ENCODE measurements at places on chromosomes 12 and 14.

- DNase-seq = no peak
Measured at GRCh38 chr12:82728710-82729109, 42.0 kb downstream of the TMTC2 start.

- DNase-seq = no peak
Measured at GRCh38 chr12:32891526-32891925, 5.1 kb downstream of the PKP2 start.

- DNase-seq = no peak
Measured at GRCh38 chr14:39267608-39268005, 33.9 kb downstream of the MIA2 start.

DNA sequence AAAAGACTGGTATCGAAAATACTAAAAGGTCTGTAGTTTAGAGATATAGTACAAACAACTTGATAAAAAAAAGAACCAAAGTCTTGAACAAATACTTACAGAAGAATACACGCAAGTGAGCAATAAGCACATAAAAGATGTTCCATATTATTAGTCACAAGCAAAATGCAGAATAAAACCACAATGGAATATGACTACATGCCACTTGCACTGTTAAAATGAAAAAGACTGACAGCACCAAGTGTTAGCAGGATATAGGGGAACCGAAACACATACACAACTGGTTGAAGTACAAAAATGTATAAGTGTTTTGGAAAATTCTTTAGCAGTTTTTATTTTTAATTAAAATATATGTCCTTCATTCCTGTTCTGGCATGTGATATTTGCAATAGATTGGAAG is 3.6 kb downstream of the CLEC2A start:
- no peak for DNase-seq

GRCh38 chr14:49988080-49988990 is 95.5 kb downstream of the ARF6 start:
- no peak for DNase-seq

DNA sequence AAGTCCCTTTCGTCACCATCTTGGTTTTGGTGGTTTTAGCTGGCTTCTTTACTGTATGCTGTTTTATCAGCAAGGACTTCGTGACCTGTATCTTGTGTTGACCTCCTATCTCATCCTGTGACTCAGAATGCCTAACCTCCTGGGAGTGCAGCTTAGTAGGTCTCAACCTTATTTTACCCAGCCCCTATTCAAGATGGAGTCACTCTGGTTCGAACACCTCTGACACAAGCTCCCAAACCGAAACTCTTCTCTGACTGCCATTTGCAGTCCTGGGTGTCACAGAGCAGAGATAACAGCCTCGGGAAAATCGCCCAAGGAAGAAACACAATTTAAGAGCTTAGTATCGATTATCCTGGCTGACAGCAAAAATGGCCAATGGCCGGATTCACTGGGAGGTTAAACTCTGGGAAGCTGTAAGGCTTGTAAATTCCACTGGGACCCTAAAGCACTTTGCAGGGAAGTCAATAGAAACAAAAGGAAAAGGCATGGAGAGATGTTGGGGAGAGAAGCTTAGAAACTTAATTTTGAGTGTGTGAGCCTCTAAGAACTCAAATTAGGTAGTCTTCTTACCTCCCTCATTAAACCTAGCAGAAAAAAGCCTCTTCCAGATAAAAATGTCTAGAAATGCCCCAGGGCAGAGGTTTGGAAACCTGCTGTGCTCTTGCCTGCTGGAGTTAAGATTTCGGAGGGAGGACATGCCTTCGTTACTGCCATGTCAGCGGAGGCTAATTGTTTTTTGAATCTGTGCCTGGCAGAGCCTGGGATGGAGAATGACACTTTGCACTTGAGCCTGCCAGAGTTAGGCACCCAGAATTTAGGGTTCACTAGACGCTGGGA is 56.5 kb upstream of the RPH3A start:
- no peak for DNase-seq

DNA sequence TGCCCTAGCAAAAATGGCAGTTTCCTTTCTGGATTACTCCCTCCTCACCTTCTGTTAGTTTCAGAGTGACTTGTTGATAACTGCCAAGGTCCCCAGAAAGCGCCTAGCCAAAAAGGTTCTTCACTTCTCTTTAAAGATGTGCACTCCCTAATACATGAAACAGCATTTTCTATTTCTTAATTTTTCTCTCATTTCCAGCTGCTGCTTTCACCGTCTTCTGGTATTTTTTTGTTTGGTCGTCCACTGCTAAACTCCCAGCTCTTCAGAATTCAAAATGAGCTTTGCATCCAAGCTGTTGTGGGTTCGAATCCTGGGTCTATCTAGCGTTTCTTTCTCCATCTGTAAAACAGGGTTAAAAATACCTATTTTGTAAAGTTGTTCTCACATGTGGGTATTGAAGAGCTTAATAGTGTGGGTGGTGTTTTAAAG is 397 bp upstream of the BORCS5 start:
- DNase-seq = no peak

DNA sequence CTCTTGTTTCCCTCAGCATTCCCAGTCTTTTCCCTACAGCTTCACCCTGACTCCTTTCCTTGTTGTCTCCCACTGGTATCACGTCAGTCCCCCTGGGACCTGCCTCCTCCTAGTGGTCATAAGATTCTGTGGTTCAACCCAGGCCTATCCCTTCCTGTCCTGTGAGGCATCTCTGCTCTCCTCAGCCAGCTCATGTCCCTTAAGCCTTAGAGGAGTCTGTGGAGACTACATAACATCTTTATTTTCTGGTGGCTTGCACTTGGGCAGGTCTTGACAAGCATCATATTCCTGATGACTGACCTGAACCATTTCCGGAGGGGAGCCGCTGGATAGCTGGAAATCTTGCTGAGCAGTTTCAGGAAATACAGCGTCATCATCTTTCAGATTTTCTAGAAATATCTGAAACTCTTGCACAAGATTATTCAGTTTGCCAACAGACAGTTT is 688 bp downstream of the C12orf71 start:
- DNase-seq = no peak

- DNase-seq = no peak
Measured at GRCh38 chr14:95713596-95714371, at the start of gene TCL1A. TSS of gene TCL1A (minus strand) at chr14:95714125. CDS start at chr14:95714066, 59 bp downstream.

GRCh38 chr14:80996049-80996901 is 40.9 kb downstream of the TSHR start:
- peak; percentile 2 for DNase-seq

DNA sequence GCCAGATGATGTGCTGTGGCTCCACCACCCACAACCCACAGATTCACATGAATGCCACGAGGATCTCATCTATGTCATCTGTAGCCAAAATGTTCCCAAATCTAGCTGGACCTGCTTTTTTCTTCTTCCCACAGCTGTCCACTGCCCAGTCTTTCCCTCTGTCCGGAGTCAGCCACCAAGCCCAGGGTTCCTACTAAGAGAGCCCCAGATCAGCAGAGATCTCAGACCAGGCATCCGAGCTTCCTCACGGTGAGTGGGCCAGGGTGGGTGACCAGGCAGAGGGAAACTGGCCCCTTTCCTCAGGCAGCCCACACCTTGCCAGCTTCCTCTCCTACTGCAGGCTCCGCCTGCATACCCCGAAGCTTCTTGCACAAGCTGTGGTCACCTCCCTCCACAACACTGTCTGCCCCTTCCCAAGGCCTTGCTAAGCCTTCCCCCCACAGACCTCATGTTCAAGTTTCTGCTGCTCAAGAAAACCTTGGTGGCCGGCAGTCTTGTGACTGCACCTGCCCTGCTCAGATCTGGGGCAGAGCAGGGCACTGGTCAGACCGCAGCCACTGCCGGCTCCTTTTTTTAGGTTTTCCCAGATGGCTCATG is 81.4 kb downstream of the ACTN1 start:
- no peak for DNase-seq

DNA sequence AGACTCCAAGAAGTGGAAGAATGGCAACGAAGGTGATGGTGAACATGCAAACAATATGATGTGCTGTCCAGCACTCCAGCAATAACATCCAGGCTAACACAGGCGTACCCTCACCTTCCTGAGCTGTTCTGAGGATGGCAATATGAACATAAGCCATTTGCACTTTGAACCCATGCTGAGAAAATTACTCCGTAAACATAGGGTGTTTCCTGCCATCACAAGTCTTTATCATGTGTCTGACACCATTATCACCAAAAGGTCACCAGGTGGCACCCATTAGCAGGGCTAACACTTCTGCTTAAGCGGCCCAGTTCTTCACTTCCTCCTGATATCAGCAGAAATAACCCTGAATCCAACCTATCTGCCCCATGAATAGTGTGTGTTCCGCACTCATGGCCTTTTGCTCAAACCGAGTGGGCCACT is 482.8 kb downstream of the MED13L start:
- no peak for DNase-seq

DNA sequence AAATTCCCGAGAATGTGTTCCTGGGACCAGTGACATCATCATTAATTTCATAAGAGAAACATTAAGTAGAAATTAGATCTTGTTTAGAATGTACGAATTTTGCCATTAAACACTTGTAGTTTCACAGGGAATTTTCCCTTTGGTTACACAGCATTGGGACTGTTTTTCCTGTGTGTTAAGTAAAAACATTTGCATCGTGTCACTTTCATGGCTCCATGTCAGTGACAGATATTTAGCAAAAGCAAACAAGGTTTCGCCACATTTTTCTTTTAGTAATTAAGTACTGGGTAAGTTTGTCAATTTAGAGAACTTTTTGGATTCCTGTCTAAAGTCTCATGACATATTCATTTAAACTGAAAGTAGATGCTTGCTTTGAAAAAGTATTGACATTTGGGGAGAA is 45.5 kb upstream of the OVCH1 start:
- DNase-seq = no peak
